Stimulated activated CD8-positive, alpha-beta memory T cell treated with anti-CD3 and anti-CD28 coated beads, Interleukin-12 subunit alpha, Interleukin-12 subunit beta, amount 100 ng/mL, for 1 hour (primary cell): ENCODE measurements at places on chromosomes 1 and 21.
A peak's percentile ranks its signal among the peaks of the same experiment; 100 is the strongest.

GRCh38 chr1:78619803-78620579, at the start of gene IFI44L:
IFI44L (plus strand) TSS chr1:78620448; CDS start chr1:78627916, 7,468 bp downstream.
- DNase-seq: peak; percentile 55

- no peak for DNase-seq
These were observed 255.0 kb upstream of the SNX7 start for GRCh38 chr1:98406352-98407088.

DNA sequence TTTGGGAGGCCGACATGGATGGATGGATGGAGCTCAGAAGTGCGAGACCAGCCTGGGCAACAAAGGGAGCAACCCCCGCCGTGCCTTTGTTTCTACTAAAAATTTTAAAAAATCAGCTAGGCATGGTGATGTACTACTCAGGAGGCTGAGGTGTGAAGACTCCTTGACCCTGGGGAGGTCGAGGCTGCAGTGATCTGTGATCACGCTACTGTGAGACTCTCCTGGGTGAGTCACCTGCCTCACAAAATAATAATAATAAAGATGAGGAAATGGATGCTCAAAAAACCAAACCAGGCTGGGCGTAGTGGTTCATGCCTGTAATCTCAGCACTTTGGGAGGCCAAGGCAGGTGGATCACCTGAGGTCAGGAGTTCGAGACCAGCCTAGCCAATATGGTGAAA, 19.2 kb downstream of the DSTYK start:
- DNase-seq: no peak

- DNase-seq: no peak
These were observed 98.9 kb downstream of the RGS2 start for GRCh38 chr1:192907545-192908243.

DNA sequence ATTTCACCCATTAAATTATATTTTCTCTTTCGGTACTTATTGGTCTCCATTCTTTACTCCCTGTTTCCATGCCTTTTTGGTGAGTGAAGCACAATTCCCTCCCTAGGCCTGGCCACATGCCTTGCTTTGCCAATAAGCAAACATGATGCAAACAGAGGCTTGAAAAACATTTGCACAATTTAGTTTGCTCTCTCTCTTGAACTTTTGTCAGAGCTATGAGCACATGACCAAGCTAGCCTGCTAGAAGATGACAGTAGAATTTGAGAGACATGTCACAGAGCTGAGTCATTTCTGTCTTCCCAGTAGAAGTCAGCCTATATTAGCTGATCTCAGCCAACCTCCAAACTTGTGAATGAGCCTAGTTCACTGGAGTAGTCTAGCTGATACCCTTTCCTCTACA, 24.6 kb downstream of the ANGPTL3 start:
- no peak for DNase-seq

- no peak for DNase-seq
These were observed 22.2 kb downstream of the PADI3 start for GRCh38 chr1:17270891-17271765.

GRCh38 chr1:171116676-171117075, 26.0 kb downstream of the FMO3 start:
- no peak for DNase-seq
